ENCODE measurements at places on chromosomes 5 and 9.

- no peak for DNase-seq
These were observed 21.0 kb upstream of the C5orf58 start for GRCh38 chr5:170211575-170212334.

DNA sequence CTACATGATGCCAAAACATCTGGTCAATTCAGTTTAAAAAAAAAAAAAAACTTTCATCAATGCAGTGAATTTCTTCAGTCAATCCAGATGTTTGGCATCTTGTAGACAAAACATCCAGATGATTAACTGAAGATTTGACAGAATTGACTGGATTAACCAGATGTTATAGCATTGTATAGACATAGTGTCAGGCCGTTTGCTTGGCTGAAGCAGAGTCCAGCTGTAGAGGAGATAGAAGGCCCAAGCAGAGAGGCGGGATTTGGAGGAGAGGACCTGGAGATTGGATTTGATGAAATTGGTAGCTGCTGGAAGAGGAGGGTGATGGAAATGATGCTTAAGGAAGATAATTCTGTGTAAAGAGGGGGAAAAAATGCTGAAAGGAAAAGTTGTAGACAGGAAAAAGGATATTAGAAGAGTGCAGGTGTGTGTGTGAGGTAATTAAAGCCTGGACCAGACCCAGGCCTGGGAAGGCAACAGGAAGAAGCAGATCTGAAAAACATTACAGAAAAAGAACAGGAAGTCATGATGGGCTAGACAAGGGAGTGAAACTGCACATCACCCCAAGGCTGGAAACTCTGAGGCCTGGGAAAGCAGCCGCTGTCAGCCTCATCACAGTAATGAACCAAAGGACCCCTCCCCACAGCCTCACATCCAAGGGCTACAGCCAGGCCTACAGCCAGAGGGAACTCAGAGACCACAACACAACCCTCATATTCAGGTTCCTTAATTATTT, 258.3 kb downstream of the CWC27 start:
- DNase-seq: no peak

DNA sequence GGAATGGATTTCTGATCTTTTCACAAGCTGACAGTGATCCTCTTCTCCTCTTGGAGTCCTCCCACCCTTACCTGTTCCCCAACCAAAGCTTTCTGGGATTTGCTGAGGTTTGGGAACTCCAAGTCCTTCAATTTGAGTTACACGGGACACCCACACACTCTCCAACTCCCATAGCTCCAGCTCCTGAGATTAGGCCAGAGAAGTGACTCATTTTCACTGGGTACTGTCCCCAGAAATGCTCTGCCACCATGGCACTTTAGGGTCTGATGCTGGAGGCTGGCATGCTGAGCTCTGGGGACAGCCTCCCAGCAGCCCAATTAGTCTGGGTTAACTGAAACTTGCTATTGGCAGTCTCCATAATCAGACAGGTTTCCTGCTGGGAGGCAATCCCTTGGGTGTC, 14.0 kb upstream of the HRCT1 start:
- DNase-seq: no peak

- DNase-seq: no peak
These were observed 56.1 kb downstream of the TTLL11 start for GRCh38 chr9:122036988-122037387.

GRCh38 chr9:98864281-98865174, 57.1 kb downstream of the GALNT12 start:
- no peak for DNase-seq

GRCh38 chr9:134365791-134366222, 39.6 kb downstream of the RXRA start:
- DNase-seq: peak; percentile 89

GRCh38 chr5:129246088-129246487, 151.5 kb downstream of the ISOC1 start:
- DNase-seq: no peak

DNA sequence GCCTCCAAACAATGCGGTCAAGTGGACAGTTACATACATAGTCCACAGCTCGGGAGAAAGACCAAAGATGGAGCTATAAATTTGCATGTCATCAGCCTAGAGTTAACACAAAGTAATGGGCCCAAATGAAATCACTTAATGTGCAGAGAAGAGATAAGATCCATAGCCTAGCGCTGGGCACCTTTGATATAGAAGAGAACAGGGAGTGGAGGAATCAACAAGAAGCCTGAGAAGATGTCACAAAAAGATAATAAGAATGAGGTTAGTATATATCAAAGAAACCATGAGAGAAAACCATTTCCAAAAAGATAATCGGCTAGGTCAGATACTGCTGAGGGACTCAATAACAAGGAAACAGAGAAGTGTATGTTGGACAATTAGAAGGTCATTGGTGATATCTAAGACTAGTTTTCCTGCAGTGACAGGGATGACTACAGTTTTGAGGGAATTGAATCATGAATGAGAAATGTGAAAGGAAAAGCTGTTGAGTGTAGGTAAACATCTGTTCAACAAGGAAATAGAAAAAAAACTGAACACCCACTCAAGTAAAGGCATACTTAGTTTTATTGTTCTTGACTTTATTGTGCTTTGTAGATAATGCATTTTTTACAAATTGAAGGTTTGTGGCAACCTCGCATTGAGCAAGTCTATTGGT, 68.7 kb upstream of the CDH6 start:
- no peak for DNase-seq

GRCh38 chr9:2726650-2727340, 9.5 kb downstream of the KCNV2 start:
- DNase-seq: no peak

DNA sequence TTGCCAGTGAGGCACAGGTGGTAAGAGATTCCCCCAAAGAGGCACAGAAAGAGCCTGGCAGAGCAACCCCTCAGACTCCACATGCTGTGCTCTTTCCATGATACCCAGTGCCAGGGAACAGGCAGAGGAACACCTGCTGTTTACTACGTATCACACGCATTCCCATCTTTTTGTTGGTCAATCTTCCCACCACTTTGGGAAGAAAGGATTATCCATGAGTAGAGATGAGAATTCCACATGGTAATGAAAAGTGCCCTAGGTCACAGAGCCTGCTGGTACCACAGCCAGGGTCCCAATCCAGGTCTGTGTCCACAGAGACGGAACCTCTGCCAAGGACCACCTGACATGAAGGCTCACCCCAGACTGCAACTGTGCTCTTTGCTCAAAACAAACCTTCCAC, 86.6 kb downstream of the LHFPL2 start:
- no peak for DNase-seq

DNA sequence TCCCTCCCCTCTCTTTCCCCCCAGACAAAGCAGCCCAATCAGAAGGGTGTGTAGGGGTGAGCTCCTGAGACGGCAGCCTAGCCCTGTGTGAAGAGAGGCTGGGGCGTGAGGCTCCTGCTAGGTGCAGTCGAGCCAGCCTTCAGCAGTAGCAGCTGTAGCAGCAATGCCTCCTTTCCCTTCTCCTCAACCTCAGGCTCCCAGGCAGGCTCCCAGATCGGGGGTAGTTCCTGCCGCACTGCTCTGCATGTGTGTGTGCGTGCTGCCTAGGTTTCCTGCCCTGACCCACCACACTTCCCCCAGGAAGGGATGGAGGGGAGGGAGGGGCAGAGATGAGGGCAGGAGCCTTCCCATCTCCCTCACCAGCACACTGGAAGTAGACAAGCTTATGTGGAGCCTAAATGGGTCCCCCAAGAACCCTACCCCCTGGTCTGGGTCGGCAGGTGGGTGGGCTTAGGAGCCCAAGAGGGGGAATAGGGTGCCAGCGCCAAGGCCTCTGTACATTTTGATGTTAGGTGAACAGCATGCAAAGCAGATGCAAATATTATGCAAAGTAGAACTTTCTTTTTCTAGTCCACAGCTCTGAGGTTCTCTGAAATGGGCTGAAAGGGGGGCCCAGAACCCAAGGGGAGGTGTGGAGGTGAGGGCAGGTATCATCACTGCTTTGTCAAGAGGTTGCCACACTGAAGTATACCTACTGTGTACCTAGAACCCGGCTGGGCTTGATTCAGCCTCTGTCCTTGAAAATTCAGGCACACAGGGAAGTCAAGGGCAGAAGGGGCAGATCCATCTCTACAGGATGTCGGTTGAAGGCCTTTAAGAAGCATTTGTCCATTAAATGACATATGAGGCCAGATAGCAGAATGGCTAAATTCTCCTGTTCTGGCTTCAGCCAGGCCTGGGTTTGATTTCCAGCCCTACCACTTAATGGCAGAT, 57.8 kb downstream of the CXXC5 start:
- DNase-seq: no peak

DNA sequence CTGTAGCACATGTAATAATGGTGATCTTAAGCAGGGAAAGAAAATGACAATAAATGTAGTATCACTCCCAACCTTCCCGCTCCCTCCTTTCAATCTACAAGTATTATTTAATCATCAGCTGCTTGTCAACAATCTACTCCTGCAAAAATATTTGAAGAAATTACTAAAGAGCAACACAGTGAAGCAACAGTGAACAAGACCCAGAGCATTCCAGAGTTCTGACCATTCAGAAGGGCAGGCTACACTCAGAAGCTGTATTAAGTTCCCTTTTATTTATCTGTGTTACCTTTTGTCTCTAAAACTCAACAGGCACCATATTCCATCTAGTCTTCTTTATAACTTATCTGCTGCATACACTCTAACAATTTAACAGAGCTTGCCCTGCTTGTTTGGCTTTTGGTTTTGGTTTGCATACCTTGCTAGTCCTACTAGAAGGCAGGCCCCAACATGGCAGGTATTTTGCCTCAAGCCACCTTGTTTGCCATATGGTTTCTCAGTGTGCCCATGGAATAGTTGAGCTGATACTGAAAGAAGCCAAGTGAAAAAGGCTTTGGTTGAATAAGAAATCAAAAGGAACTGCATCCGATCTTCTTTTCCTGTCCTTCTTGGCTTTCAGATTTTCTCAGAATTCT, 253.9 kb downstream of the CEMIP2 start:
- DNase-seq: no peak

DNA sequence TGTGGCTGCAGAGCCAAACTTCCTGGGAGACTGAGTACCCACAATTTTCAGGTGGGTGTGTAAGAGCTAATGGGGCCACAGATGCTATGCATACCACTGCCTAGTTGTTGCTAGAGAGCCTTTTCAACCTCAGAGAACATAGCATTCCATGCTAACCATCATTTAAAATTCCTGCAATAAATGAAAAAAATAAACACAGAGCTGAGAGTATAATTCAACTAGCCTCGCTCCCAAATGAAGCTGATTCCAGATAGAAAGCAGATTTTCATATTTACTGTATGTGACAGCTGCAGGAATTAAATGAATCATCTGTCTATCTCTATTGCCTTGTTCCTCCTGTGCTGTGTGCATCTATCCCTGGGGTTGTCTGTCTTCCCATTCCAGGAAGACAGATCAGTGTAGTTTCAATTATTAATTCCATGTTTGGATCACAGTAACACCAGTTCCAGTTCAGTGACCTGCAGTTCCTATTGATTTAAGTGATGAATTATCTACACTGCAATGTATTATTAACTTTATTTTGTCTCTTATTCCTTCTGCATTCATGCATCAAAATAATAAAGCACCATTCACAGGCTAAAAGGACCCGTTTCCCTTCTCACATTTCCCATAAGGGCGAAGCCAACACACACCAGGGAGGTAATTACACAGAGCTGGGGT, 324.5 kb downstream of the SLIT3 start:
- peak; percentile 12 for DNase-seq

- no peak for DNase-seq
These were observed 48.4 kb upstream of the TUT7 start for GRCh38 chr9:86402591-86402990.

GRCh38 chr9:100066539-100066938, 32.3 kb downstream of the ERP44 start:
- no peak for DNase-seq

DNA sequence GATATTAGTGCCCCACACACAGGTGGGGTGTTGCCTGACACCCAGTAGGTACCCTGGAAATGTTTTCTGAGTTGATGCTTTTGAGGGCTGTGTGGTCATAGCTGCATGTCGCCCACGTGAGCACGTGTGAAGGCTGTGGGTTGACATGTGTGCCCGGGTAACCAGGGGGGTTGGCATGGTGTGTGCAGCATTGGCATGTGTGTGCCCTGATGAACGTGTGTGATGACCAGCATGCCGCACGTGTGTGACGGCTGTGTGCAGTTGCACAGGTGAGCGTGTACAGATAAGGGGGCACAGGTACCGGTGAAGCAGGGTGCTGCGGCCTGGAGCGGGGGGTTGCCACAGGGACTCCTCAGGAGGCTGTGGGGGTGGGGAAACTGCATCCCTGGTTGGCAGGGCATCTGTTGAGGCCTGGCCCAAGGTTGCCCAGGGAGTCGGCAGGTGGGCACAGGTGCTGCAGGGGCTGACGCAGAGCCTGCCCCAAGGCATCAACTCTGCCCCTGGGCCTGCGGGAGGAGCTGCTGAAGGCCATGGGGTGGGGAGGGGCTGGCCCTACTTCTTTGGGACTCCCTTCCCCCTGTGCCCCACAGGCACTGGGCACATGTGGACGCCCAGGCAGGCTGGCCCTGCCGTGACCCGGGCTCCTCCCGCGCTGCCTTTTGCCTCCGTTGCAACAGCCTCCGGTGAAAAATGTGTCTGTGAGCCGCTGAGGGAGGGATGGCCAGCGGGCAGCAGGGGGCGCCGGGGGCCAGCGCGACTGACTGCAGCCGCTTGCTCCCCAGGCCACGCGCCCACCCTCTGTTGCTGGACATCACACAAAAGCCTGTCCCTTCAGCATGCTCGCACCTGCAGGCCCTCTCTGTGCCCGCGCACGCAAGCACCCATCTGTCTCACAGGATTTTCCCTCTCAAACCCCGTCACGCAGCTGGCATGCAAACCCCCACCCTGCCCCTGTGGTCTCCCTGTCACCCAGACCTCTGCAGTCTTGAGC, 2.2 kb downstream of the UNC5A start:
- DNase-seq: no peak

DNA sequence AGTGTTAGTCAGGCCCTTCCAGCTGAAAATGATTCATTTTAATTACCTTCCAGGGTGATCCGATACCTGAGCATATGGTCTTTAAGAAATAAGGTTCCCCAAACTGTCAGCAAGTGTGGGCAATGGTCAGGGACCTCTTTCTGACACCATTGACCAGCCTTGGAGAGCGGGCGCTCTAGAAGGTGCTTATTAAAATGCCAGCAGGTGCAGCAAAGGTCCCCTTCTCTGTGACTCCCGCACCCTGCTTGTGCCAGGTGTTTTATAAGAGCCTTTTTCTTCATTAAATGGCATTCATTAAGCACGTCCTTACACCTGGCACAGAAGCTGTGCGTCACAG, 85.3 kb downstream of the MVB12B start:
- no peak for DNase-seq

- DNase-seq: no peak
These were observed 169.2 kb upstream of the MAP1B start for GRCh38 chr5:71937921-71938698.

DNA sequence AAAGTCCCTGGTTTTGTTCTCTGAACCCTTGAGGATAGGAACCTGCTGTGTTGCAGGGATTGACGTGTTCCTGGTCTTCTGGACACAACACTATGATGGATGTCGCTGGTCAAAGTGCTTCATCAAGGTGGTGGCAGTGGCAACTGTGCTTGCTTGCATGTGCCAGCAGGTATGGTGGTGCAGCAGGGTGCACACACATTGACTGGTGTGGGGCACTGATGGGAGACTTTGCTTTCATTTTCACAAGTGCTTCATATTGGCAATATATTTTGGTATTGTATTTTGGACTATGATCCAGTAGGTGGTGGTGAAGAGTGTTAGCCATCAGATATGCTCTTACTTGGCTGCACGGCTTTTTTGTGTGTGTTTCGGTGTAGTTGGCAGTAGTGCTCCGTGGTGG, 479.8 kb upstream of the CTNND2 start:
- DNase-seq: no peak

GRCh38 chr5:164475339-164475977, 970.0 kb downstream of the MAT2B start:
- peak; percentile 8 for DNase-seq

GRCh38 chr9:117929868-117930267, 225.7 kb downstream of the TLR4 start:
- no peak for DNase-seq

All from NCI-H1694 (cell line).